Fibroblast of the aortic adventitia (primary cell): ENCODE measurements at places on chromosomes 5 and 9.

DNA sequence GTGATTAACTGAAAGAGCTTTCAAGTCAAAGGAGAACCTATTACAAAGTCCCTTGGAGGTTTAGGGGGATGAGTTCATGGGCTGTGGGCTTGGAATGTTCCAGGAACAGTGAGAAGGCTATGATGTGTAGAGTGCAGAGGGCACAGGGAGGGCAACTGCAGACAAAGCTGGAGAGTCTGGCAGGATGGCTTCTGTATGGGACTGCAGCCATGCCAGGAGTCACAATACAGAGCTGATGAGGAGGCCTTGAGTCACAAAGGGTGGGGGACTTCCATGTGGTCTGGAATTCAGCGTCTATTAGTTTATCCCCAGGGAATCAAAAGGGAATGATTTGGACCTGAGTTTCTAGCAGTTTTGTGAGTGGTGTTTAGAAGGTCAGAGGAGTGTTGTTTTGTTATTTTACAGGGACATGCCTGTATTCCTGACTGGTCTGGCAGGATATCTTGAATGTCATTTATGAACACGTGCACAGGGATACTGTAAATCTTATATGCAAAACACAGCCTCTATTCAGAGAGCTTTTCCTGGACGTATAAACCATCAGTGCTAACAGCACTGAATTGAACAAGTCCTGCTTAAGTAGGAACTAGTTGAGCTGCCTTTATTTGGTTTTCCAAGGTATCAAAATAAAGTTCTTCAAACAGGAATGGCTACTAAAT, 14.3 kb upstream of the TEK start:
- DNase-seq = peak; percentile 78

DNA sequence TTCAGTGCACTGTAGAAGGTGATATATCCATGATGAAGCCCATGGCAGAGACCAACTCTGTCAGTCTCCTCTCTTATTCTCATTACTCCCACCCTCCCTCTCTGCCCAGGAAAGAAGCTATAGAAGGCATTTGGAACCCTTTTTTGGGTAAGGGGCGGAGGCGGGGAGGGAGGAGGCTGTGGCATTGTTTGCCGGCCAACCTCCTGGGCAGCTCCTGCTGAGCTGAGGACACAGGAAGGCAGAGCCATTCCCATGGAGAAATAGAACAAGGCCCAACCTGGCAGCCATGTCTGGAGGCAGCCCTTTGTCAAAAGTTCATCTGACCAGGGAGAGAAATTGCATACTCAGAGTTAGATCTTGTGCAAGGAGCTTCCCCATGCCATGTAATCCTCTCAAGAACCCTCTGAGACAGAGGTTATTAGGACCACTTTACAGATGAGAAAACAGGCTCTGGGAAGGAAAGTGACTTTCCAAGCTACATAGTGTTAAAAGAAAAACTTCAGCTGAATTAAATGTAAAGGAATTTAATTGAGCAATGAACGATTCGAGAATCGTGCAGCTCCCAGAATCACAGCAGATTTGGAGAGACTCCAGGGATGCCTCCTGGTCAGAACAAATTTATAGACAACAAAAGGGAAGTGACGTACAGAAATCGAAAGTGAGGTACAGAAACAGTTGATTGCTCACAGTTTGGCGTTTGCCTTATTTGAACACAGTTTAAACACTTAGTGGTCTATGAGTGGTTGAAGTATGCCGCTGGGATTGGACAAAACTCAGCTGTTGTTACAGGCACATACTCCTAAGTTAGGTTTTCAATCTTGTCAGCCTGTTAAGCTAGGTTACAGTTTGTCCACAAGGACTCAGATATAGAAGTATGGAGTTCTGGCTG, 158.6 kb downstream of the MELK start:
- no peak for DNase-seq

DNA sequence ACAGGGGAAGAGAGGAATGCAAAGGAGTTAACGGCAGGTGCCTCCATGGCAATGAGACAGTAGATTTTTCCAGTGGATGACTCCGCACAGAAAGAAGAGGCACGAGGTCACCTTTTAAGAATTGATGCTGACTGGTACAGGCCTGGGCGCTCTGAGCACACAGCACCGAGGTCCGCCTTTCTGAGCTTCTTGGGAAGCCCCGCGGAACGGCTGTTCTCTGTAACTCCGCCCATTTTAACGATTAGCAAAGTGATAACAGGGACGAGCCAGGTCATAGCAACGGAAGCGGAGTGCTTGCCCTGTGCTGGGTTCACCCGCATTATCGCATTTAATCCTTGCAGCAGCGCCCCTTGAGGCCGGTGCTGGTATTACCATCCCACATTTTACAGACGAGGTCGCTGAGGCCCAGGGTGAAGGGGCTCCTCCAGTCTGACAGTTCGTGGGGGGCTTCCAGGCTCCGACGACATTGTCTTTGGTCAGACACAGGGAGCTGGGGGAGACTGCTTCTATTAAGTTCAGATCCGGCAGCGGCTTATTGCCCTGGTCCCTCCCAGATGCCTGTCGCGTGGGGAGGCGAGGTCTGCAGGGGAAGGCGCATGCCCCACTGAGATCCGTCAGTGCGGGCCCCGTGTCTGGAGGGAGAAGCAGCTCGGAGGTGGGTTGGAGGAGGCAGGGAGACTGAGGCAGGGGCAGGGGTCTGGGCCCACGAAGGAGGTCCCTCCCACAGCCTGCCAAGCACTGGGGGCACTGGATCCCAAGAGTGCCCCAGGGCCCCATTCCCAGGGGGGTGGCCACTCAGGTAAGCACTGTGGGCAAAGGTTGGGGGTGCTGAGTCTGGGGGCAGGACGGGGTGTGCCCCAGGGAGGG, 22.3 kb upstream of the HMCN2 start:
- DNase-seq = peak; percentile 50

DNA sequence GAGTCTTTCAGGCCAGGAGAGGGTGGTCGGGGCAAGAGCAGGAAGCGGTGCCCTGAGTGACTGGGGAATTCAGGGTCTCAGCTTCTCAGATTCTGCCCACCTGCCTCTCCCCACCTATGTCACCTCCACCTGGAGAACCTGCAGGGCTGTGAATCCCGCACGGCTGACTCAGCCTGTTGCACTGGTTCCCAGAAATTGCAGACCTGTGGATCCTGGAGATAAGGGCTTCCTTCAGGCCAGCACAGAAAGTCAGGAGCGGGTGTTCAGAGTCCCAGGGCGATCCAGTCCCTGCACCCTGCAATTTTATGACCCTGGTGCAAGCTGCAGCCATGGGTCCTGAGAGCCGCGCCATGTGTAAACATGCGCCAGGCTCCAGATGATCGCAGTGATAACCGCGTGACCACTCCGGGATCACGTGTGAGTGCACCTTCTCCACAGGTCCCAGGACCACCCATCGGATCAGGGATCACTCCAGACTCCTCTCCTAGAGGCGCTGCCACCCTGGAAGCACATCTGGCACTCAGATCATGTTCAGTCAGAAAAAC, 17.8 kb downstream of the IRX4 start:
- DNase-seq = no peak

DNA sequence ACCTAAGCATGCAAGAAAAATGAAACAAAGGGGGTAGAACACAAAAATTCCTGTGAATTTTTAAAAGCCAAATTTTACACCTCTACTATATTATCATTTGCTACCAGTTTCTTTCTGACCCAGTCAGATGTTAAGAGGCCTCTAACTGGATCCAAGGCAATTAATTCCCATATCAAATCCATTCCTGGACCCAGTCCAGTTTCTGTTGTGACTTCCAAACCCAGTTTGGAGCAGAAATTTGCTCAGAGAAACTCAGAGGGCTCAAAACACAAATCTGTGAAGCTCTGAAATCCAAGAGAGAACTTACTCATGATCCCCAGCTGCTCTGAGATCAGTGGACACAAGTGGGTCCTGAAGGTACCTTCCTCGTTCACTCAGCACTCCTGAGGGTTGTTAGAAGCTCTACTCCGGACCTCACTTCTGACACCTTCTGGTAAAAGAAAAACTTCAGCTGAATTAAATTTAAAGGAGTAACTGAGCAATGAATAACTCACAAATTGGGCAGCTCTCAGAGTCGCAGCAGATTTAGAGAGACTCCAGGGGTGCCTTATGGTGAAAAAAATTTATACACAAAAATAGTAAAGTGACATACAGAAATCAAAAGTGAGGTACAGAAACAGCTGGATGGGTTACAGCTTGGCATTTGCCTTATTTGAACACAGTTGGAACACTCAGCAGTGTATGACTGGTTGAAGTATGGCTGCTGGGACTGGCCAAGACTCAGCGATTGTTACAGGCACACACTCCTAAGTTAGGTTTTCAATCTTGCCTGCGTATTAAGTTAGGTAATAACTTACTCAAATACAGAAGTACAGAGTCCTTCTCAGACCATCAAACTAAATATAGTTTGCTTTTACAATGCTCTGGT, 32.4 kb downstream of the INSL4 start:
- peak; percentile 11 for DNase-seq

GRCh38 chr5:54390015-54390414, 65.5 kb upstream of the HSPB3 start:
- DNase-seq = peak; percentile 76

GRCh38 chr5:759111-759751, 25.3 kb downstream of the ZDHHC11B start:
- peak; percentile 13 for DNase-seq

DNA sequence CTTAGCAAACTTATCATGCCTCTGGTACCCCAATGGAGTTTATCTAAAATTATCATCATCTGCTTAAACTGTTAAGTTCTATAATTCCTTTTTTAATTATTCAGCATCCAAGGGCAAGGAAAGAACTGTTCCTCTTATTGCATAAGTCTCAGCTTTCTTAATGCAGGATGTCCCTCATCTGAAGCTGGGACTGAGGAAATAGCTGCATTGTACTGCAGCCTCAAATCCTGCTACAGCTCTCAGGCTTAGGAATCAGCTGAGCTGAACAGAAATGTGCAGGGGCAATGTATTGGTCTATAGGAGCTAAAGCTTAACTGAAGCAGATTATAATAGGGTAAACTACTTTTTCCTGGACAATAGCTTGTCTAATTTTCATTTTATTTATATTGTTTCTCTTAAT, 48.0 kb downstream of the HAPLN1 start:
- DNase-seq = no peak
